GM19239 (cell line): ENCODE measurements at places on chromosomes 5 and 9.
A peak's percentile ranks its signal among the peaks of the same experiment; 100 is the strongest.

- DNase-seq = no peak
These were observed 10.2 kb downstream of the CEP72 start for GRCh38 chr5:622359-622758.

- DNase-seq = no peak
These were observed 60.6 kb downstream of the TMEM174 start for GRCh38 chr5:73233461-73234203.

GRCh38 chr5:141121985-141122384, 367 bp downstream of the PCDHB4 start:
- DNase-seq = no peak

DNA sequence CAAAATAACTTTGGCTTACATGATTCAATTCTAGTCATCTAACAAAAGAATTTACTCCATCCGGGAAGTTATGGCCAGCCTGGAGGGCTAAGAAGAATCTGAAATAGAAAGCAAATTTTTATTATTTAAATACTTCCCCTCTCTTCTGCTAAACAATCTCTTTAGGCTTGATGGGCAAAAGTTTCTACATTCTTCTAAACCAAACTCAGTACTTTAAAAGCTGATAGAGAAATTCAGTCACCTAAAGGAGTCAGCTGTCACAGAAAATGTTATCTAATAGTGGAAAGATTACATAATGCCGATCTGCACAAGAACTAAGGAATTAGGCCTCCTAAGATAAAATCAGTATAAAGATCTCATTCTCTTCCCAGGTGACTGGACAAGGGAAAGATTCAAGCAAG, 32.4 kb downstream of the GNAQ start:
- DNase-seq = no peak

DNA sequence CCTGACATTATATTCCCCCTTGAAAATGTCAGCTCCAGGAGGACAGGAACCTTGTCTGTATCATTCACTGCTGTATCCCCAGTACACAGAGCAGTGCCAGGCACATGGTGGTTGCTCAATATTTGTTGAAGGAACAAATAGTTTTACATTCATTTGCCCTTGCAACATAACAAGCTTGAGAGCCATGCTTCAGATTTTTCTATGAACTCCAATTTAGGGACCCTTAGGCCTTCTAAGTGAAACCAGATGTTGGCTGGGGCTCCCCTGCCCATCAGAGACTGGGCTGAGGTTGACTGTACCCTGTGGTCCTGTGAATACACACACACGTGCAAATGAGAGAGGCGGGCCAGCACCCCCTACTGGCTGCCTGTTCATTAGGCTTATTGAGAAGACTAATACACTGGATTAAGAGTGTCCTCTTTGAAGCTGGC, 214.9 kb upstream of the WWC1 start:
- DNase-seq = no peak

- no peak for DNase-seq
These were observed 82.9 kb downstream of the UGCG start for GRCh38 chr9:111979561-111979960.

- DNase-seq = no peak
These were observed 24.5 kb downstream of the CAVIN4 start for GRCh38 chr9:100602342-100602801.

DNA sequence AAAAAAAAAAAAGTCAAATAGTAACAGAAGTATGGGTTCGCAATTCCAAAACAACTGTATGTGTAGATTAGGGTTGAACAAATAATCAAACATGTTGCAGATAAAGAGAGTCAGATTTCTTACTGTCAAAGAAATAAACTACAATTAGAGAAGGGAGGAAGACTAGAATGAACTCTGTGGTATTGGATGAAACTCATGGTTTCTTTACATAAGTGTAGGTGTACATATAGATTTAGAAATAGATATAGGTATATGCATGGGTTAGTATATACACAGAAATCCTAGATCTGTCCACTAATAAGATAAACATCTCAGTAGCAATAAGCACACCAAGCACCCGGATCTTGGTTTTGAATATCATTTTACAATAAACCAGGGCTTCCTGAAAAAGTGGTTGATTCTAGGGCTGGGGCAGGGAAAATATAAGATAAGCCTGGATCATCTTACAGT, 21.3 kb downstream of the DTWD2 start:
- no peak for DNase-seq

GRCh38 chr5:111887706-111888105, 130.7 kb upstream of the NREP start:
- no peak for DNase-seq

DNA sequence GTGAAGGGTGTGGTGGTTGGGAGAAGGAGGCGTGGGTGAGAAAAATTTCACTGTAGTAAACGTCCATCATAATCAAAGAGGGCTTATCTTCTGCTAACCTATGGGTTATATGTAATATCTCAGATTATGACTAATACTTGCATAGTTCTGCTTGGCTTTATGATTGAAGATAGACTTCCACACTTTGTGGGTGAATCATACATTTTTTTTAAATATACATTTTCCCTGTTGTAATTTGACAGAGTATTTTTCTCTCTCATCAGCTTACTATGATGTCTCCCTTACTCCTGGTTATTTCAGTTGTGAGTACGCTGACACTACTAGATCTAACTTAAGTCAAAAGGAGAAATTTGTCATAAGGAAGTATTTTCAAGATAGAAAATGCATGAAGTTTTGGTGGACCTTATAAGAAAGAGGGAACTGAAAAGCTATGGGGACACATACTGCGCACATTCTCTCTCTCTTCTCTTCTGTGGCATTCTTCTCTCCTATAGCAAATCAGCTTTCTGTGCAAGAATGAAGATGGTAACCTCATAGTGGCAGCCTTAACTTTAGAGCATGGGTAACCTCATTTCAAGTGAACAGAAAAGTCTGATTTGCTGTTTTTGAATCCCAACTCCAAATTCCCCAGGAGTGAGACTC, 4.9 kb upstream of the JAK2 start:
- DNase-seq = no peak

- DNase-seq = no peak
These were observed 547 bp downstream of the NIPBL start for GRCh38 chr5:36876965-36877666.

DNA sequence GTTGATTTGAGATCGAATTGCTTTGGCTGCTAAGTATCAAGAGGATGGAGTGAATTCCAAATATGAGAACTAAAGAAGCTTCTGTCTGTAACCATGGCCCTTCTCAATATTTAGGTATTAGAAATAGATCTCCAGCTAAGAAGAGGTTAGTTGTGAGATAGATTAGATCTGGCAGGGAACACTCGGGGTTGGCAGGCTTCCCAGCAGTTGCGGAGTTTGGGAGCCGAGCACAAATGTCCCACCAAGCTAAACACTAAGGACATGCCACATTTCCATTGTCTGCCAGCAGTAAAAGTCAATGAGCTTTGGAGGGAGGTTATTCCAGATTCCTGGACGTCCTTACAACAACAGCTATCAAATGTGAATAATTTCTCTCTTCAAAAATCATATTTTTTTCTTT, 85.8 kb downstream of the TAF11L14 start:
- no peak for DNase-seq

DNA sequence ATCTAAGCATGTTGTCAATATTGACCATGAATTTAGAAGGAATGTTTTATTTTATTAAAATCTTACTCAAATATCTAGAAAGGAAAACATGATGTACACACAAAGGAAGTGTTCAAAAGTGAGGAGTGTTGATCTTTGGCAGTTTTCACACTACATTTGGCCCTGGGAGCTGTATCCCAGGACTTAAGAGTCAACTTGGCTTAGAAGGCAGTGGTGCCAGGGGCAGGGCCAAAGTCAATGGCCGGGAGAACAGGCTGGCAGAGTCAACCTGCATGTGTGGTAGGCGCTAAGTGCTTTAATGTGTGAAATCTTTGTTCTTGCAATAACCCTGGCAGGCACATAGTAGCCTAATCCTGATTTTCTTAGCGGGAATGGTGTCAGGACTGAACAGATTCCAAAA, 228.4 kb downstream of the TENT4A start:
- DNase-seq = no peak

DNA sequence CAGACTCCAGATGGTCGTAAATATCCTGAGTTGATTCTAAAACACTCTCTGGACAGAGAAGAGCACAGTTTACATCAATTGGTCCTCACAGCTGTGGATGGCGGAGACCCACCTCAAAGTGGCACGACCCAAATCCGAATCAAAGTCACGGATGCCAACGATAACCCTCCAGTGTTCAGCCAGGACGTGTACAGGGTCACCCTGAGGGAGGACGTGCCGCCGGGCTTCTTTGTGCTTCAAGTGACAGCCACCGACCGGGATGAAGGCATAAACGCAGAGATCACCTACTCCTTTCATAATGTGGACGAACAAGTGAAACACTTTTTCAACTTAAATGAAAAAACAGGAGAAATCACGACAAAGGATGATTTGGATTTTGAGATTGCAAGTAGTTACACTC, 891 bp downstream of the PCDHGB2 start:
- DNase-seq = no peak

- DNase-seq = no peak
These were observed 97.3 kb downstream of the MRPL36 start for GRCh38 chr5:1702318-1702717.

- peak; percentile 79 for DNase-seq
These were observed 15.0 kb downstream of the LHX6 start for GRCh38 chr9:122213589-122214413.

DNA sequence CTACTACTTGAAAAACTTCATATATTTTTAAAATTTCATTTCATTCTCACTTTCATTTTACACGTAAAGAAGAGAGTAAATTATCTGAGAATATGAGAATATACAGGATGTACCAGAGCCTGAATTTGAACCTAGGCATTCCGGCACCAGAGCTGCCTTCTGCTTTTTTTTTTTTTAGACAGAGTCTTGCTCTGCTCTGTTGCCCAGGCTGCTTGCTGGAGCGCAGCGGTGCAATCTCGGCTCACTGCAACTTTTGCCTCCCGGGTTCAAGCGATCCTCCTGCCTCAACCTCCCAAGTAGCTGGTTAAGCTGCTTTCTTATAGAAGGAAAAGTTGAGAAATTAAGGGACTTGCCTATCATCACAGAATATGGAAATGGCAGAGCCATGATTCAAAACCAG, 540.1 kb downstream of the EBF1 start:
- no peak for DNase-seq

DNA sequence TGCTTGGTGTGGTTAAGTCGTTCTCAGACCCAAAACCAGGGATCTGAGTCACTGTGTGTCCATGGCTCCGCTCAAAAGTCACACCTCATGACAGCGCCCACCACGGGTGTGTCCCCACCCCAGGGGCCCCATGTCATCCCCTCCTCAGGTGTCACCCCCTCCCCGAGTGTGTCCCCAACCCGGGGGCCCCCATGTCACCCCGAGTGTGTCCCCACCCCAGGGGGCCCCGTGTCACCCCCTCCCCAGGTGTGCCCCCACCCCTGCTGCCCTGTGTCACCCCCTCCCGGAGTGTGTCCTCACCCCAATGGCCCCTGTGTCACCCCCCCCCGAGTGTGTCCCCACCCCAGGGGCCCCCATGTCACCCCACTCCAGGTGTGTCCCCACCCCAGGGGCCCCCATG, 5.1 kb downstream of the LRRC14B start:
- DNase-seq = no peak

DNA sequence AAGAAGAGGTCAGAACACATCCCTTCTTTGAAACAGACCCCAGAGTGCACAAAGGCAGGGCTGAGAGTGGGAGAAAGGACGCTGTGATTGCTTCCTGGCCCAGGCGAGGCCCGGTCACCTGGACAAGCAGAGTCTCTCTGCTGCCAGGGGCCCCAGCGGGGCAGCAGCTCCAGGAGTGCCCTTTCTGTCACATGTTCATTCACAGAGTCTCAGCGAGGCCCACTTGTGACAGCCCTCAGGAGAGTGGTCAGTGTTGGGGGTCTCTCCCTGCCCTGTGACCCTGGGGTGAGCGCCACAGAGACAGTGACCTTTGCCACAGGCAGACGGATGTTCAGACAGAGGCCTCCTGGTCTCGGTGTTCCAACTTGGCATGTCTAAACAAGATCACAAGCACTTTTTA, 130.2 kb upstream of the IRX4 start:
- no peak for DNase-seq

- no peak for DNase-seq
These were observed 302.7 kb downstream of the PLK2 start for GRCh38 chr5:58156973-58157701.

DNA sequence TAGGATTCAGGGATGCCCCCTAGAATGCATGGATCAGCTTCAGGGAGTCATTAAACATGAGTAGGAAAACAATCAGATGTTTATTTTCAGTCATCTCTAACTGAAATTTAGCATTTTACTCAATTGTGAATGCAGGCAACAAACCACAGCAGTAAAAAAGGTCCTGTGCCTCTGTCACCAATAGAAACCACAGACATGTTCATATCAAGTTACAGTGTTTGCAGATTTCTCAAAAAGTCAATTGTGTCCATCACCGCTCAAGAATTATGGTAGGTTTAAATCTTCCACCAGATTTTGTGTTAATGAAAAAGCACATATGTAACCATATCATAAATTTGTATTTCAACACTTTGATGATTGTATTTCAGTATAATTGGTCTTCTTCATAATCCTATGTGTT, 68.4 kb upstream of the SLC1A1 start:
- DNase-seq = no peak

DNA sequence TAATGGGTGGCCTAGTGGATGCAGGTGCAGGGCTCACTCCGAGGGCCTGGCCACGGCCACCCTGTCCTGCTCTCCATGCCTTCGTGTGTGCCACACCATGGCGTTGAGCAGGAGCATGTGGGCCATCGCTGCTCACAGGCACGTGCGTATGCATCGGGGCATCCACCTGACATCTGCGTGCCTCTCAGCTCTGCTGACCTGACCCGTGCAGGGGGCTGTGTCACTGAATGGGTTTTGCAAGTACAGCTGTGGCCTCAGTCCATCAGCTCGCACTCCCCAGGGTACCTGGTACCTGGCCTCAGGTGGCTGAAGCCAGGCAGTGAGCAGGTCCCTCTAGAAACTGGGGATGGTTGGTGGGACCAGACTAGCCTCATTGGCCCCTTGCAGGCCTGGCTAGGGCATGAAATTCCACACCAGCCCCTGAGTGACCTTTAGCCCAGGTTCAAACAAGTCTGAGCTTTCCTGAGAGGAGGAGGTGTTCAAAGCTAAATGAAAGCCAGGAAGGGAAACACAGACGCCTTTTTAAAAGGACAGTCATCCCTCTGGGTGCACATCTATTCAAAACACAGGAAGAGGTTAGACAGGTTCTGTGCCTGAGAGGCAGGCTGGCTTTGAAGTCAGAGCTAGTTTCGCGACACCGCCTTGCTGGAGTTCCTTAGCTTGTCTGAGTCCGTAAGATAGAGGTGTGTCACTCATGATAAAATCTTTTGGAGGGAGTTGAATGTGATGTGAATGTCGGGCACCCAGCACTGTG, 74.0 kb downstream of the MACROH2A1 start:
- no peak for DNase-seq

- no peak for DNase-seq
These were observed 278.9 kb downstream of the EFNA5 start for GRCh38 chr5:107391787-107392186.
